ENCODE measurements at places on chromosomes 2 and 18.

GRCh38 chr2:7567646-7568045 is 650.4 kb downstream of the RNF144A start:
- no peak for DNase-seq

DNA sequence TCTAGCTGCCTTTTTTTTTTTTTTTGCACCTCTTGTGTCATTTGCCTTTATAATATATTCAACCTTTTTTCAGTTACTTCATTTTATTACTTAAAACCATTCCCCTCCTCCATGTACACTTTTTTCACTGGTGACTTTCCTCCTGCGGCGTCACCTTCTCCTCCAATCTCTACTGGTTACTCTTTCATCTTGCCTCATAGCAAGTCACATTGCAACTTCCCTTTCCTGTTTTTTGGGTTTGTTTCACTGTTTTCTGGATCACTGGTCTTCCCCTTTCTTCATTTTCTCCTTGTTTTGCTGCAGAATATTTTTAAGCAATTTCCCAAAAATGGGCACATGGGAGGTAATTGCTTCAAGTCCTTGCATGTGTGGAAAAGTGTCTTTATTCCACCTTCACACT is 37.7 kb upstream of the GPR155 start:
- DNase-seq, result no peak

GRCh38 chr2:189013671-189014448 is 39.7 kb downstream of the COL3A1 start:
- no peak for DNase-seq

GRCh38 chr2:215460682-215461382 is 25.0 kb upstream of the FN1 start:
- no peak for DNase-seq

DNA sequence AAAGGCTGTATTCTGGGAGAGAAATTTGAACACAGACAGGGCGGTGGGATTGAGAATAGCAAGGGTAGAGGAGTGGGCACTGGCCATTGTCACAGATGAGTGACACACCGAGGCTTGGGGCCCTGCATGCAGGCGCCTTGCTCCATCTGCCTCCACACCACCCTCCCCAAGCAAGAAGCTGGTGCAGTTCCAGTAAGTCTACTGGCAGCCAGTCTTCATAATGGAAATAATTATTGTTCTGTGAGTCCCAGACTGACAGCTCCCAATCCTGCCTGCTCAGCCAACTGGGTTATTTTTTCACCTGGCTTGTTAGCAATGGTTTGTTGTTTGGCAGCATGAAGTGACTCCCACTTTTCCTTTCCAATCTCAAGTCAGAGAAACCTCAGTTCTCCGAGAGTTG is 13.0 kb downstream of the TTC32 start:
- no peak for DNase-seq

GRCh38 chr2:143481733-143482132 is 352.5 kb downstream of the ARHGAP15 start:
- no peak for DNase-seq

DNA sequence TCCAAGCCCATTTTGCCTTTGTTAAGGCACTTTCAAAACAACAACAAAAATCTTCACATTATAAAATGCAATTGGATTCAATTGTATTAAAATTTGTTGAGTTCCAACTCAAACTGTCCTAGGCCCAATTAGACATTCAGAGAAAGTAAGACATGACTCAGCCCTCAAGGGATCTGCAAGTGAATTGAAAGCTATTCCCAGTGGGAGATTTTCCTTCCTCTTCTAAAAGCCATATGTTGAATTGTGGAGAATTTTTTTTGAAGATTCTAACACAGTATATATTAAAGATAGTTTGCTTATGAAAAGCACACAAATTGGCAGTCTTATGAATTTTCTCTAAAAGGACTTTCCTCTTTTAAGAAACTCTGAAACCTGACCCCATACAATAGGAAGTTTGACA is 268.0 kb upstream of the PARD3B start:
- no peak for DNase-seq

GRCh38 chr2:127025359-127026166 is 81.4 kb downstream of the BIN1 start:
- DNase-seq, result no peak

DNA sequence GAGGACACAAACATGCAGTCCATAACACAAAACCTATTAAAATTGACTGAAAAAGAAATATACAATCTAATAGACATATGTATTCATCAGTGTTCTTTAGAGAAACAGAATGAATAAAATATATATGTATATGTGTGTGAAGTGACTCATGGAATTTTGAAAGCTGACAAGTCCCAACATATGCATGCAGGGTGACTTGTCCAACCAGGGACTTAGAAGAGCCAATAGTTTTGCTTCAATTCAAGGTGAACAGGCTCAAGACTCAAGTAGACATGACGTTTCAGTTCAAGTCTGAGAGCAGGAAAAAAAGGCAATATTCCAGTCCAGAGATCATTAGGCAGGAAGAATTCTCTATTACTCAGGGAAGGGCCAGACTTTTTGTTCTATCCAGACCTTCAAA is 271.2 kb upstream of the SETBP1 start:
- no peak for DNase-seq

DNA sequence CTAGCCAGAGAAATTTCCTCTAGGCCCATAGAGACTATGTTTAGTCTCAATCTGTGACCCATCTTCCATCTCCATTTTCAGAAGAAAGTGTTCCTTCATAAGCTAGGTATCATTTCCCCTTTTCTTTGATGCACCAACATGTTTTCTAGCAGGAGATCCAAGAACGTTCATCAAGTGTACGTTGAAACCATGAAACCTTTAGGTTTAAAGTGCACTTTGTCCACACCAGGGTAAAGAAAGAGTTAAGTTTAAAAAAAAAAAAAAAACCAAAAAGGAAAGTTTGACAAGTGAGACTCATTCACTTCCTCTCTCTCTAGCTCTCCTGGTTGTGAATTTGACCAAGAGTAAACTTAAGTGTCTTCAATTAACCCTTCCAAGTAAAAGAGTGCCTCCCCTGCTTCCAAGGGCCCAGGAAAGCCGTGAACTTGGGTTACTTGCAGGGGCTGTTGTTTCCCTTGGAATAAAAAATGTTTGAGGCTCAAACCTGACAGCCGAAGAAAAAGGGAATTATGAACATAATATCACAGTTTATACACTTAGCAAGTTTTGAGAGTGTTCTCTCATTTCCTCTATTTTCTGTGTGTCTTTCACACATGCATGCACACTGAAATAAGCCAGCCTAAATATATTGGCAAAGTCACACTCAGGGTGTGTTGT is 56.7 kb downstream of the LBH start:
- no peak for DNase-seq

- no peak for DNase-seq
Measured at GRCh38 chr2:179532863-179533278, 268.2 kb upstream of the SESTD1 start.

- no peak for DNase-seq
Measured at GRCh38 chr2:84290537-84290936, 168.5 kb downstream of the SUCLG1 start.

DNA sequence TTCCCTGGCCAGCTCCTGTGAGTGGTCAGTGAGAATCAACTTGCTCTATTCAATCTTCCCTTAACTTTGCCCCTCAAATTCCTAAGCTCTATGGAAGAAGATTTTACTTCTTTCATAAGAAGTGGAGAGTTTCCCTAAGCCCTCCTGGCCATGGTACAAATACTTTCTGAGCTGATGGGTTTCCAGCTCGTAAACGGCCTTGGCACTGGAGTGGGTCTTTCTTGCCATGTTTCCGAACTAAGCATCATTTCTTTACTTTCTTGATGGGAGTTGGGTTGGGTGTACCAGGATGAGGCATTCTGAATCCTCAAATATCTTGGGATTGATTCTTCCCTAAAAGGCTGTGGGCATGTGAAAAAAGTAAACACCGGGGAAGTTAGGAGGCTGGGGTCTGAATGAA is 72.5 kb downstream of the ACKR3 start:
- no peak for DNase-seq

- no peak for DNase-seq
Measured at GRCh38 chr2:64913357-64913869, 75.8 kb upstream of the SLC1A4 start.

GRCh38 chr2:143668234-143668633 is 539.0 kb downstream of the ARHGAP15 start:
- DNase-seq, result no peak

DNA sequence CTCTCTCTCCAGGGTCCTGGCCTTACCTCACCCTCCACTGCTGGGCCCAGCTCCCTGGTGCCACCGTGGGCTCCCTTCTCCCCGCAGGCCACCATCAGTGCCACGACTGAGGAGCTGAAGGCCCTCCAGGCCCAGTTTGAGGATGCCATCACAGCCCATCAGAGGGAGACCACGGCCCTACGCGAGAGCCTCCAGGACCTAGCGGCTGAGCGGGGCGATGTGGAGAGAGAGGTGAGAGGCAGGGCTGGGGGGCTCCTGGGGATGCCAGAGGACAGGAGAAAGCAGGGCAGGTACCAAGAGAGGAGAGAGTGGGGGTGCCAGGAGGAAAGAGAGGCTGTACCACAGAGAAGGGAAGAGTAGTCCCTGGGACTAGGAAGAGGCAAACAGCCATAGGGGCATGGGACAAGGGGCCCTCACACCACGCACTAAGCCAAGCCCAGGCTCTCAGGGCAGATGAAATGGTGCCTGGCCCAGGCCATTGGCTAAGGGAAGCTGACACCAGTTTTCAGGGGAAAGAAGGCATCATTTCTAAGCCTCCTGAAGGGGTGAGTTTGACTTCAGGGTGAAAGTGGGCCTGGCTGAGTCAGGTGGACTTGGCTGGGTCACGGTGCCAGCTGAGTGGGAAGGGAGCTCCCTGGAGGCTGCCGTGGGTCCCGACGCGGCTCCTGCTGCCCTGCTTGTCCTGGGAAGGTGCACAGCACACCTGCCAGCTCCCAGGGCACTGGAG is 39.0 kb upstream of the SNED1 start:
- no peak for DNase-seq

DNA sequence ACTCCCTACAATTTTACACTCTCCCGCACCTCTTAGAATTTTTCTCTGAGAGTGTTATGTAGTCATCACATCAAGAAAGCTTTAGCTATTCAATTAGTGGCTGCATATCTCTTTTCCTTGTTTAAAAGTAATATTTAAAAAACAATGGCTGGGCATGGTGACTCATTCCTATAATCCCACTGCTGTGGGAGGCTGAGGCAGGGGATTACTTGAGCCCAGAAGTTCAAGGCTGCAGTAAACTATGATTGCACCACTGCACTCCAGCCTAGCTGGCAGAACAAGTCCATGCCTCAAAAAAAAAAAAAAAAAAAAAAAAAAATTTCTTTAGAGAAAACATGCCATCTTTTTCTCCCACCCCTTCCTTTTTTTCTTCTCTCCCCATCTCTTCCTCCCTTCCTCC is 44.3 kb downstream of the AQP4 start:
- no peak for DNase-seq

DNA sequence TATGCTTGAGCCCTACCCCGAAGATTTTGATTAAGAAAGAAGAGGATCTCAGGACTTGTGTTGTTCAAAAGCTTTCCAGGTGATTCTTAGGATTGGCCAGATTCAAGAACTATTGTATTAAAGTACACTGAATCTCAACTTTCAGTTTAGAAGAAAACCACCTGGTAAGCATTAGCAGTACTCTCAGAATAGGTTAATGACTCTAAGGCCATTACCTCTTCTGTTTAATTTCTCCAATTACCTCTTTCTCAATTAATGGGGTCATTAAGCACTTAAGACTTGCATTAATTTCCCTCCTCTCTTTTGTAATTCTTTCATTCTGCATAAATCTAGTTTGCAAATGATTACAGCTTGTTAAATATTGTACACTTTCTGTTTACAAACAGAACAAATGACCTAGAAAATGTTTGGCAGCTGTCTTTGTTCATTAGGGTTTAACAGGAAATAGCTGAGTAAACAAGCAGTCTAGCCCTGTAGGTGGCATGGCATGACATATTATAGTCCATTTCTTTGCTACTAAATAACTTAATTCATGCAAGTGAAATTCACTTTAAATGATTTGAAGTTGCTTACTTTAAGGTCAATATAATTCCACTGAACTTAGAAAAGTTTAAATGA is 20.4 kb upstream of the TDRD15 start:
- no peak for DNase-seq

- DNase-seq, result peak; percentile 33
Measured at GRCh38 chr2:23566241-23567142, 181.5 kb downstream of the KLHL29 start.

DNA sequence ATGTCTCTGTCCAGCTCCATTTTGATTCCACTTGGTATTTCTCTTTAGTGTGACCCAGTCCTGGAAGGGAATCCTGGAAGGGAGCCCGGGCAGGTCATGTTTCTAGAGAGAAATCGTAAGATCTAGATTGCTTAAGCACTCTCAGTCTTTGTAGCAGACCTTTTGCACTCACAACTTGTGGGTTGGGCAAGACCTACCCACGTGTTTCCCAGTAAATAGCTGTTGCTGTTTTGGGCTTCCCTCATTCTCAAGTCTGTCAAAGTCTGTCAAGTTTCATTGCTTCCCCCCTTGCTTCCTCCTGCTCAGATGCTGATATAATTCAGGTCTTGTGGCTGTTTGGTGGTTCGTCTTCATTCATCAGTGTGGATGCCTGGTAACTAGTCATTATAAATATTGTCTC is 17.4 kb upstream of the NEMP2 start:
- no peak for DNase-seq

GRCh38 chr18:78979056-78979729 is 425 bp upstream of the SALL3 start:
- no peak for DNase-seq

DNA sequence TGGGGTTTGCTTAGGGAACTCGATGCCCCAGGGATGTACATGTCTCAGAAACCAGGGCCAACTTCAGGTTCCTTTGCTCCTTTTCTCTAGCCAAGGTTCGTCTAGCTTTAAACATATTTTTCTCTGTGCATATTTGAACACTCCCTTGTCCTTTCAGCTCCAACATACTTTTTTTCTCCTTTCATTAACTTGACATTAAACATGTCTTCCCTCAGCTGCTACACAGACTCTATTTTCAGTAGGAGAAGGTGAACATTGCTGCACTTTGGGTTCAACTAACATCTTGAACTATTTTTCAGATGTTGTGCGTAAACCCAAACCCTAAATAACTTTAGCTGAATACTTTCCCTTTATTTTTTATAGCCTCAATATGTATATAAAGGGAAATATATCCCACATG is 212.9 kb downstream of the MTX2 start:
- DNase-seq, result no peak

DNA sequence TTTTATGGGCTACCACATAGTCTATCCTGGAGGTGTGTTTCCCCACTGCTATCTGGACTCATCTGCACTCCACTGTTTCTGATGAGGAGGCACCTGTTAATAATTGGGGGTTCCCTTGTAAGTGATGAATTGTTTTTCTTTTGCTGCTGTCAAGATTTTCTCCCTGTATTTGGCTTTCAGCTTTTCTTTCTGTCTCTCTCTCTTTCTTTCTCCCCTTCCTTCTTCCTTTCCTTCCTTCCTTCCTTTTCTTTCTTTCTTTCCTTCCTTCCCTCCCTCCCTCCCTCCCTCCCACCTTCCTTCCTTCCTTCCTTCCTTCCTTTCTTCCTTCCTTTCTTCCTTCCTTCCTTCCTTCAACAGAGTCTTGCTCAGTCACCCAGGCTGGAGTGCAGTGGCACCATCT is 9.2 kb downstream of the GNLY start:
- no peak for DNase-seq

DNA sequence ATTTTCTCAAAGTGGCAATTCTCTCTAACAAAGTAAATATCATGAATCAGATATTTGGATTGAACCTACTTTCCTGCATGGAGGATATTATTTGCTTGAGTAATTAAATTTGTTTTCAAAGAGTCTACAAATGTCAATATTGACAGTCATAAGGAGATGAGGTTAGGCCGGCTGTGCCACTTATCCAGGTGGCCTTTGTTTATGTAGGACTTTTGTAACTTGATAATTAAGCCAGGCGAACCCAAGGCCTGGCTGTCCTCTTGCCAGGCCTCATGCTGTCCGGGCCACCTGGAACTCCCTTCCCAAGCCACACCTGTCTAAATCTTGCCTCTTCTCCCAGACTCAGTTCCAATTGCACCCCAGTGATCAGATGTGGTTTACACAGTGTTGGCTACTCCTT is 255.2 kb downstream of the ACKR3 start:
- DNase-seq, result no peak
